Activated CD4-positive, CD25-positive, alpha-beta regulatory T cell treated with anti-CD3 and anti-CD28 coated beads, Interleukin-2, amount 50 U/mL, for 72 hours (primary cell): ENCODE measurements at places on chromosomes 4 and X.

DNA sequence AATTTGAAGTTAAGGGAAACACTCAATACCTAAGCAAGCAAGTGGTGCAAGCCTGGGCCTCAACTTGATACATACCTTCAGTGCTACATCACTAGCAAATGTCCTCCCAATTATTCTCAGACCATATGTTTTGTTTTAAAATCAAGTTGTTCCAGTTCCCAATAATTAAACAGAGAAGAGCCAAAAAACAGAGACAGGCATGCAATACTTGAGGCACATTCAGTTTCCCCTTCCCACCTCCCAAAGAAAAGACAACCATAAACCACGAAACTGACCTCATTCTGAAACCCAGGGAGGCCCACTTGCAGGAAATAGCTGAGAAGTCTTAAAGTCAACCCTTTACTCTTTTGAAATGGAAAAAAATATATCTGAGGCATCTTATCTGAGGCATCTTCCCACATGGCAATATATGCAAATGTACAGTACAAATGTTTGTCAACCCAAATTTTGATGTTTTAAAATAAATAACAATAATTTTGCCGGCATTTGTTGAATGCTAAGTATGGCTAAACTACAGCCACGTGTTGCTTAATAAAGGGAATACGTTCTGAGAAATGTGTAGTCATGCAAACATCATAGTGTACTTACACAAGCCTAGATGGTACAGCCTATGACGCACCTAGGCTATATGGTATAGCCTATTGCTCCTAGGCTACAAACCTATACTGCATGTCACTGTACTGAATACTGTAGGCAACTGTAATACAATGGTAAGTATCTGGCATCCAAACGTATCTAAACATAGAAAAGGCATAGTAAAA, 147.5 kb downstream of the TSPAN5 start:
- no peak for DNase-seq

DNA sequence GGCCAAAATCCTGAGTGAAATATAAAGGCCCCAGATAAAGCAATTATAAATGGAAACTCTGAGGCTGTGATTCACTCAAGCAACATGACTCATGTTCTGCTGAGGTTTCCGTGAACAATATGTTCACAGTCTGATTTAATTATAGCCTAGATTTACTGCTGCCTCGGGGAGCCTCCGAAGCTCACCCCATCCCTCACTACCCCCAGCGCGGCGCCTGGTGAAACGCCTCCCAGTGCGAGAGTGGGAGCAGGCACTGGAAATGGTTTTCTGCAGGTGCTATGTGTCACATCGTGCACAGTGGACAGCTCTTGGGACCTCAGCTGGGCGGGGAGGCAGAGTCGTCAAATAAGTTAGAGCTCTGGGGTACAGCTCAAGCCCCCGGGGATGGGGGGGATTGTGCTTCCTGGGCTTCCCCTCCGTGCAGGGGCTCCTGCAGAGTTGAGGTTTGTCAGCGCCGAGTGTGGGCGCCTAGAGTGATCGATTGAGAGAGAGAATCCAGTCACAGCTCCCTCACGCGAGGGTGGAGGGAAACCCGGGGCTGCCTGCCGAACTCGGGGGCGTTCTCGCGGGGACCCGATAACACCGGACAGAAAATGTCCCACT, 110.6 kb downstream of the PHKA2 start:
- DNase-seq, result no peak

GRCh38 chrX:2848871-2849301, 20.2 kb downstream of the GYG2 start:
- DNase-seq, result no peak

- no peak for DNase-seq
These were observed 201.6 kb downstream of the HNRNPD start for GRCh38 chr4:82172186-82172585.

DNA sequence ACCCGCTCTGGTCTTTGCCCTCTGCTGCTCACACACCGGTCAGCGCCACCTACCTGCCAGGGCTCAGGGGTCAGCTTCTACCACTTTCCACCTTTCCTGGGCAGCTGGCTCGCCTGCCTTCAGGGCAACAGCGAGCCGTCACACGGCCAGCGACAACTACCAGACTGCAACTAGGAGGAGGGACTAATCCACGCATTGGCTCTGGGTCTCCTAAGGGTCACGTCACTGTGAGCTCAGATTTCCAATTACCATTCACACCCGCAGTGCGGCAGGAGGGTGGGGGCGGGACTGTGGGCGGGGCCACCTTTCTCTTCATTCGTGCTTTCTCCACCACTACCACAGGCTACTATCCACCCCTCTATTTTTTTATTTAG, at the start of gene BEX5:
BEX5 (minus strand) TSS at position 172 of the 374 bp plus-strand sequence. CDS start 1,712 bp downstream, outside the sequence.
- peak; percentile 35 for DNase-seq

DNA sequence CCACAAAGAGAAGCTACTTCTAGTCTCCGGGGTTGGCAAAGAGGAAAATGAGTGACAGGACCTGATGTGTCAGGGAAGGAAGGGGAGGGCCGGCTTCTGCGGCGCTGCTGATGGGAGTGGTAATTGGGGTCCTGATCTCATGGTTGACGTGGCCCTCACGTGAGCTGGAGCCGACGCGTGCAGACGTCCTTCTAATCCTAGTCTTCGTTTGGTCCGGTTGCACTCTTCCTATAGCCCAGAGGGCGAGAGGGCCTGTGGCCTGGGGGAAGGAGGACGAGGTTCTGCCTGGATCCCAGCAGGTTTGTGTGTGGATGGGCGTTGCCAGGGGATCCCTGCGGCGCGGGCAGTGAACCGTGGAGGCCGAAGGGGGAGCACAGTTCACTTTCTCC, at the start of gene ARMCX1:
ARMCX1 (plus strand) TSS at position 186 of the 389 bp plus-strand sequence. CDS start 2,384 bp downstream, outside the sequence.
- DNase-seq, result no peak
